ENCODE measurements at places on chromosomes 1 and 21.

DNA sequence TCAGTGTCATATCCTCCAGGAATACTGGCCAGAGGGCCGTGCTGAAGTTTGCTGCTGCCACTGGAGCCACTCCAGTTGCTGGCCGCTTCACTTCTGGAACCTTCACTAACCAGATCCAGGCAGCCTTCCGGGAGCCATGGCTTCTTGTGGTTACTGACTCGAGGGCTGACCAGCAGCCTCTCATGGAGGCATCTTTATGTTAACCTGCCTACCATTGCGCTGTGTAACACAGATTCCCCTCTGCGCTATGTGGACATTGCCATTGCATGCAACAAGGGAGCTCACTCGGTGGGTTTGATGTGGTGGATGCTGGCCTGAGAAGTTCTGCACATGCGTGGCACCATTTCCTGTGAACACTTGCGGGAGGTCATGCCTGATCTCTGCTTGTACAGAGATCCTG, 24.8 kb downstream of the MTR start:
- DNase-seq = no peak

DNA sequence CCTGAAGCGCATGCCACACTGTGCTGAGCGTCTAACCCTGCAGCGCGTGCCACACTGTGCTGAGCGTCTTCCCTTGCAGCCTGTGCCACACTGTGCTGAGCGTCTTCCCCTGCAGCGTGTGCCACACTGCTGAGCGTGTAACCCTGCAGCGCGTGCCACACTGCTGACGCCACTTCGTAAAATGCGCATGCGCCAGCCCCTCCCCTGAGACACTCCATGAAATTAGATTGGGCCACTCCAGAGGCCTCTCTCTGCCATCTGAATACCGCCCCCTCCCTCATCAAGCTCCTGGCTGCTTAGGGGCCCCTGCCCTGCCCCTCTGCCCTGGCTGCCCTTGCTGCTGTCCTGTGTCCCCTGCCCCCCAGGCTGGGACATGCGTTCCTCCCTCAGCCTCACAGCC, 84.8 kb downstream of the POFUT2 start:
- no peak for DNase-seq

DNA sequence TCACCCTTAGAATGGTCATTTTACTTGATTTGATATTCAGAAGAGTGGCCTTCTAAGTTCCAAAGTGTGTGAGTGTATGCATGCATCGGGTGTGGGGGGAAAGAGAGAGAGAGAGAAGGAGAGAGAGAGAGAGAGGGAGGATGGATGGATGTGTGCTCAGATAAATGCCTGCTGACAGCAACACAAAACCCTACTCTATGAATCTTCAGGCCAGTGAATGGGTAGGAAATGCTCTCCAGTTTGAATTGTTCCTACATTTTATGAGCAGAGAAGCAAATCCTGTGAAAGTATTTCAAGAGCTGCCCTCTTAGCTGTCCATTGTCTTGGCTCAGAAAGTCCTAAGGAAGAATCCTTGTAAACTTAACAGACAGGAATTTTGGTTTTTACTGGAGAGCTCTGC, 7.4 kb downstream of the JAM2 start:
- no peak for DNase-seq

DNA sequence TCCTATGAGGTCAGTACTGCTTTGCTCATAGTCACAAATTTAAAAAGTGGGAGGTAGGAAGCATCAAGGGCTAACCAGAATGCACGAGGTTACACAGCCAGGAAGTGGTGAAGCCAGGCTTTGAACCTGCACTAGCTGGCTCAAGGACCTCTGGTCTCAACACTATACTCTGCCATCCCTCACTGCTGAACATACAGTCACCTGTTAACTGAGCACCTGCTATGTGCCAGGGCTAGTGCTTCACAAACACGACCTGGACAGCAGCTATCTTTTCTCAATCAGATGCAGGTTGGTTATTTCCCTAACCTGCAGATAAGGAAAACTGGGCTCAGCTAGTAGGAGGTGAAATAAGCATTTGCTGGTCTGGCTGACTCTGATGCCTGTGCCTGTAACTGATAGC, 73.0 kb downstream of the GLIS1 start:
- DNase-seq = no peak

GRCh38 chr1:38132681-38133080, 86.1 kb upstream of the POU3F1 start:
- no peak for DNase-seq

- peak; percentile 9 for DNase-seq
Measured at GRCh38 chr1:183218971-183219615, 33.0 kb downstream of the LAMC2 start.

Data from MV-4-11 (cell line).